ELR (cell line): ENCODE measurements at places on chromosomes 3 and 15.

DNA sequence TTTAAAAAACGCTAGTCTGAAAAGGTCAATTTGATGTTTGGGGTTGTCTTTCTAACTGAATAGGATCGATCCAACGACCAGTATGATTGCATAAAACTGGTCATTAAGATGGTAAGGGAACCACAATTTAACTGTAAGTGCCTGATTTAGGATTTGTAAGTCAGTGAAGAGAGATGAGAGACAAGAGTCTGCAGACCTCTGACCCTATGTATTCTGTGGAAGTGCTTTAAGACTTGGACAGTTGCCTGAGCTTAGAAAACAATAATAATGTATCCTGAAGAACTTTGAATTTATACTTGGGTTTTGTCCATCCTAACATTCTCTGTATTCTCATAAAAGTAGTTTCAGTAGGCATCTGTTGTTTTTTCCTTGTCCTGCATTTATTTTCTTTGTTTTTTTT is 221.4 kb upstream of the SUCLG2 start:
- DNase-seq, result no peak

DNA sequence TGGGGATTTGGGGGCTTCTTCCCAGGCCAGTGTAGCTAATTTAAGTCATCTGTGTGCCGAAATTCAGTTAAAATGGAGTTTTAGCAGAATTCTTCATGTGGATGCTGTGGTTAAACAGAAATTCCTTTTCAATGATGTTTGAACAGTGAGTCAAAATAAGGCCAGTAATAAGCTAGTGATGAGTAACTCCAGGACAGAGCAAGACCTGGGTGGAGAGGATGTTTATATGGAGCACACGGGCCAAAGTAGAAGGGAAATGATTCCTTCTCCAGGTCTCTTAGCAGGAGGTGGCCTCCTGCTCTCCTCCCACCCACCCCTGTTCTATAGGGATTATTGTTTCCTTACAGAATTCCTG is 31.9 kb upstream of the UACA start:
- DNase-seq, result peak; percentile 98

DNA sequence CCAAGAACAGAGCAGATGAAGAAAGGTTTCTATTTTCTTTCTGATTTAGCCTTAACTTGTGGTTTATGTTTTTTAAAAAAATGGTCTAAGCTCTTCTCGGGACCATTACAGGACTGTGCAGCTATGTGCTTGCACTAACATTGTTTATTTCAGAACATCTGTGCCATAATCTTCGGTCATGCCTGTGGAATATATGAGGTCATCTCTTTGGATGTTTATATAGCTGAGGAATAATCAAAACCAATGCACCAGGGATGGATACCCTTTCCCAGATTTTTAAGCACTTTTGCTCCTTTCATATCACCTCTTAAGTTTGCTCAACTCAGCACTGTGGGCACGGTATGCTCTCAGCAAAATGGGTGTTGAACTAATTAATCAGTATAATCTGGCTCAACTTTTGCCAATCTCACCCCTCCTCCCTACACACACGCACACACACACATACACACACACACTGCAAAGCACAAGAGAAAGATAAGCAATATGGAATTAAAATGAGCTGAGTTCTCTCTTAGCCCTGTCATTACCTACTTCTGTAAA is 268.5 kb upstream of the TMC3 start:
- DNase-seq, result no peak

GRCh38 chr3:169259134-169259533 is 404.4 kb downstream of the MECOM start:
- DNase-seq, result no peak

- DNase-seq, result no peak
Observed at GRCh38 chr3:17579289-17580031, 163.0 kb downstream of the TBC1D5 start.

- DNase-seq, result no peak
Observed at GRCh38 chr3:143123353-143123984, 3.9 kb downstream of the CHST2 start.

DNA sequence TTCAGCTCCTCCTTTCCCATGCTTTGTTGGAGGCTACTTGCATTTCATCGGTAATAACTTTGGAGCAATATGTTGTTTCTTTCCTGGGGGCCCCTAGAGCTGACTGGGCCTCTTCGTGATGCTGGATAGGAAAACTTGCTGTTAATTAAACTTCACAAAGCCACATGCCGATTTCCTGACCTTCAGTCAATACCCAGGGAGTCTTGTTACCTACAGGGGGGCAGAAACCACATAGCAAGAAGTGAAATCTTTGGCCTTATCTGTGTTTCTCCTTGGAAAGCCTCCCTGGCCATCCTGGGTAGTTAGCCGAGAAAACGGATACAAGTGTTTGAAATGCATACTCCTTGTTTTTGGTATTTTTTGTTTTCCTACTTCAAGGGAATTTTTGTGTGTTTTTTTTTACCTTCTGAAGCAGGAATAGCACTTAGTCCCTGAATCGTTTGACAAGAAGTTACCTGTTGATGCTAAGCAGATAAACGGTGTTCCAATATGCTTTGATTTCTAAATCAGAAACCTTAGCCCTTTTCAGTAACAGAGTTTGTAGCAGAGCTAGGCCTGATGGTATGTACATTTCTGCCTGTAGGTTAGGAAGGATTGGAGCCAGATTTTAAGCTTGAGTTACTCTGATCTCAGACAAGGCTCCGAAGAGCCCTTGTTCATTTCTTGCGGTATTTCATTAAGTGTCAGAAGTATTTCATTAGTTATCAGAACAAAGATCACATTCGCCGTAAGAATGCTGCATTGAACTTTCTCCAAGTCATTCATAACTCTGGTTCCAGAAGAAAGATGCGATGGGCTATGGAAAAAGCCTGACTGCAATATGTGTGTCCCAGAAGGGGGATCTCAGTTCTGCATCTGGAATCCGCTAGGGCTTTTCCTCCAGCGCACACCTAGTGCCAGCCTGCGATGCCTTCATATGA is 111.5 kb downstream of the THSD4 start:
- no peak for DNase-seq

DNA sequence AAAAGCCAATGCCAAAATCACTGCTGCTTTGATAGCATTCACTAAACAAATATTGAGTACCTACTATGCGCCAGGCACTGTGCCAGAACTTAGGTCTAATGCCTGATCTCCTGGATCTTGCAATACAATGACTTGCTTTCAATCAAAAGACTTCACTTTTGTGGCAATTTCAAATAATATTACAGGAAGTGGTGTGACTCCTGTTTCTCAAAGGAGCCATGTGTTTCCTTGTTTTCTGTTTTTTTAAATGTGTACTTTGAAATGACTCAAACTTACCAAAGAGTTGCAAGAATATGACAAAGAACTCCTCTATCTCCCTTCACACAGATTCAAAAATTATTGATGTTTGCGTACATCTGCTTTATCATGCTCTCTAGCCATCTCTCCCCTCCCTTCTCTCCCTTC is 18.3 kb downstream of the OSBPL10 start:
- peak; percentile 28 for DNase-seq

GRCh38 chr3:36597422-36597821 is 166.9 kb downstream of the DCLK3 start:
- peak; percentile 48 for DNase-seq

DNA sequence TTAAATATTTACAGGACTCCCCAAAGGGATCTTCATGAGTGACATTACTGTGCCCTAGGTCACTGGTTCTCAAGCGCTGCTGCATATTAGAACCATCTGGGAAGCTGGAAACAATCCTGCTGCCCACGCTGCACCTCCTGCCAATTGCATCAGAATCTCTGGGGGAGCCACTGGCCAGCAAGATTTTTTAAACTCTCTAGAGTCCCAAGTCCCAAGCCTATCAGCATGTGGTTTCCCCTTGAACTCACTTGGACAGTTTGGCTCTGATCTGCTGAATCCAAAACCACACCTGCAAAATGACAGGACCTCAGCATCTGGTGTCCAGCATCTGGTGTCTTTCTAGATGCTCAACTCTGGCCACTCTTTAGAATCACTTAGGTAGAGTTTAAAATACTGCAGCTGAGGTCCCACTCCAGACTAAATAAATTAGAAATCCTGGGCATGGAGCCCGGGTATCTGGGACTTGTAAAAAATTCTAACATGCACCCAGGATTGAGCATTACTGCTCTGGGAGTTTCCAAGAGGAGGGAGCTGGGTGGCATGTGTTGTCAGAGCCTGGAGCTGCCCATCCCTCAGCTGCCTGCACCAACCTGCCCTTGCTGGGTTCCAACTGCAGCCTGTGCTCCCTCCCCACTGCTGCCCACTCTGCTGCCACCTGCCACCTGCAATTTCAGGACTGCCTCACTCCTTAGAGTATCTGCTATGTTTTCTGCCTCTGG is 311.3 kb downstream of the SLC9A9 start:
- no peak for DNase-seq

- peak; percentile 56 for DNase-seq
Observed at GRCh38 chr15:85379403-85380131, 836 bp upstream of the AKAP13 start.

DNA sequence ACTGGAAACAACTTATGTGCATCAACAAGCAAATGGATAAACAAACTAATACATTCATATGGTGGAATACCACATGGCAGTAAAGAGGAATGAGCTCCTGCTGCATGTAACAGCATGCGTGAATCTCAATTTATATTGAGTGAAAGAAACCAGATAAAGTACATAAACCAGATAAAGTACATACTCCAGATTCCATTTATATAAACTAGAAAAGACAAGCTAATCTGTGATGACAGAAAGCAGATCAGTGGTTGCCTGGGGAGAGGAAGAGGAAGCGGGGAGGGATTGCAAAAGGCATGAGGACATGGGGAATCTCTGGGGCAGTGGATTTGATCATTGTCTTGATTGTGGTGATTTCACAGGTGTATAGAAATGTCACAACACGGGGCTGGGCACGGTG is 34.2 kb downstream of the LIMD1 start:
- no peak for DNase-seq

GRCh38 chr3:66401157-66401550 is 99.7 kb downstream of the LRIG1 start:
- DNase-seq, result no peak

- DNase-seq, result no peak
Observed at GRCh38 chr15:81572190-81572589, 198.2 kb upstream of the TMC3 start.

DNA sequence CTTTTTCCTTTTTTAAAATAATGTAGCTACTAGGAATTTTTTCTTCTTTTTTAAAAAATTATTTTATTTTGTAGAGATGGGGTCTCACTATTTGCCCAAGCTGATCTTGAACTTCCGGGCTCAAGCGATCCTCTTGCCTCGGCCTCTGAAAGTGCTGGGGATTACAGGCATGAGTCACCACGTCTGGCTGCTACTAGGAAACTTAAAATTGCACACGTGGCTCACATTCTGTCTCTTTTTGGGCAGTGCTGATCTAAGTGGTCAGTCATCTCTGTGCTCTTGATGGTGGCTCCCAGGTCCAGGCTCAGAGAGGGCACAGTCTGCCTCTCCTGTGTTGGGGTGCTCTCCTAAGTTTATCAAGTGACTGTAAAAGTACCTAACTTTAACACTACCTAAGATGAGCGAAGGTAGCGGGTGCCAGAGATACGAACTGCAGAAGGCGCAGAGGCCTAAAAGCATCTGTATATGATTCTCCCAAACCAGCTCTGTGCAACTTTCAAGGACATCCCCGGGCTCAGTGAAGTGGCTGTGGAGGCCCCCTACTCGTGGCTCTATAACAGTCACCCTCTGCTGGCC is 52.9 kb upstream of the SEC13 start:
- DNase-seq, result peak; percentile 75

- DNase-seq, result peak; percentile 28
Observed at GRCh38 chr3:41674449-41674848, 287.5 kb downstream of the ULK4 start.

DNA sequence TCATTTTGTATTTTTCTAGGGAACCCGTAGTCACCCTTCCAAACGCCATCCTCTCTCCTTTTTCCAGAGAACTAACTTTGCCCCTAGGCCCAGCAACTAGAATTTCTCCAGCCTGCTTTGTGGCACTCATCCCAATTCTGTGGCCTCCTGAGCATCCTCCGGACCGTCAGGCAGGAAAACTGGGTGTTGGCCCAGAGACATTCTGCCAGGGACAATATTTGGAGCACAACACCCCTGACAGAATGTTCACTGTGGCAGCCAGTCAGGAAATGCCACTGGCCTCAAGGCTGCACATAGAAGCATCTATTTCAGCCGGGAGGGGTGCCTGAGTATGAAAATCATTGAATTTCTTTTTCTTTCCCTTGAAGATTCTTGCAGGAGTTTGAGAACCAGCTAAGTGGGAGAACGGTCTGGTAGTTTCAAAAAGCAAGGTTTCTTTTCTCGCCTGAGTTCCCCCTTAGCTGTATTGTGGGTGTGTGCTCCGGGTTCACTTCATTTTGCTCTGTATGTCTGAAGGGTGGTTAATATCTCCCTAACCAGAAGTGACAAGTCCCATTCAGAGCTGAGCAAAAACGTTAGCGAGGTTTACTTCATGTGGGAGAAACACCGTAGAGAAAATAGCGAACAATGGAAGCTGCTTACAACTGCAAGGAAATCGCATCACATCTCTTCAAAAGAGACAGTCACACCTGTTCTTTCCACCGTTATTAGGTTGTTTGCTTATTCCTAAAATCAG is 108.1 kb upstream of the TPM1 start:
- no peak for DNase-seq

GRCh38 chr3:53253707-53254508 is 1.9 kb downstream of the TKT start:
- no peak for DNase-seq

DNA sequence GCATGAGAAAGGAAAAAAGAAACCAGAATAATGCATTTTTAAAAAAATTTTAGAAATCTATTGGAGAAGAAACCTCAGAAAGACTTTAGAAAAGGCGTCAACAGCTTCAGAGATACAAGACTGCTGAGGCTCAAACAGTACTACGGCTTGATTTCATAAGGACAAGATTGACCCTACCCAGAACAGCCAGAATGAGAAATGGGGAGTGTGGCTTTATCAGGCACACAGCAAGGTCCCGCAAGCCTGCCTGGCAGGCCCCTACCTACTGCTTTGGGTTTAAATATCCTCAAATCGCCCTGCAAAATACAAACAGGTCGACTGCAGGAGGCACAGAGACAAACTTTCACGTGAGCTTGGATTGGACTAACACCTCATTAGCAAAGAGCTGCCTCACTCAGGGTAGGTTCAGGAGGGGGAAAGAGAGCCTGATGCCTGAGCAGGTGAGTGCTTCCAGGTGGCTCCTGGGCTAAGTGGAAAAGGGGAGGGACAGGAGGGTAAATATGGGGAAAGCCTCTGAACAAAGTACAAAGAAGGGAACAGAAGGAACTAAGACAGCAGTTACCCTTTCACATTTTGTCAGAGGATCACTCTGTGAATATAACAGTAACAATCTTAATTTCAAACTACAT is 87.5 kb downstream of the RORA start:
- DNase-seq, result no peak

DNA sequence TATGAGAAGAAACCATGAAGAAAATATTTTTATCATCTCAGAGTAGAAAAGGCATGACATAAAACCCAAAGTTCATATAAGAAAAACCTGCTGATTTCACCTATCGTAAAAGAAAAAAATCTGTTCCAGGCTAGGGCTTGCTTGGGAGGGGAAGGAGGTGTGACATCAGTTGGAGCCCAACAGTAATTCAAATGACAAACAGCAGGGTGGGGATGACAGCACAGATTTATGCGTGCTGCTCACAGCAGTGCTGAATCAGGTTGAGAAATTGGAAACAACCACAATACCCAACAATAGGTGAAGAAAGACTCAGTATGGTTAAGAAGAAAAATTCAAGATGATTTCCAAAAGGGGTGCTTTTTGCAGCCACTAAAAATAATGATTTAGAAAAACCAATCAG is 172.4 kb downstream of the PDE8A start:
- no peak for DNase-seq

- peak; percentile 70 for DNase-seq
Observed at GRCh38 chr15:76431971-76432370, 95.4 kb downstream of the ISL2 start.
